Spinal cord (tissue), 10 donors: ENCODE measurements at places on chromosomes 5 and 9. TPM values are rescaled to one million over a fixed set of nuclear protein-coding genes. Genes with fewer than 3 reads are reported as not detected.

The SPATA31C1 gene
- total RNA-seq, result 0.17 TPM

The ZDHHC21 gene
- total RNA-seq, result 14.9 TPM

The MAMDC2 gene
- total RNA-seq, result 8.2 TPM

The QRFP gene
- not detected for total RNA-seq

The FBXW5 gene
- 91.5 TPM for total RNA-seq

The SH3PXD2B gene
- total RNA-seq, result 18.3 TPM

The CYLC2 gene
- not detected for total RNA-seq

The PCDHB15 gene
- total RNA-seq, result 15.2 TPM

The HMCN2 gene
- total RNA-seq, result 0.88 TPM

The SEMA4D gene
- 68.7 TPM for total RNA-seq

The C5orf52 gene
- not detected for total RNA-seq

The DRD1 gene
- 2.3 TPM for total RNA-seq
